ENCODE measurements at places on chromosomes 1 and 21.

DNA sequence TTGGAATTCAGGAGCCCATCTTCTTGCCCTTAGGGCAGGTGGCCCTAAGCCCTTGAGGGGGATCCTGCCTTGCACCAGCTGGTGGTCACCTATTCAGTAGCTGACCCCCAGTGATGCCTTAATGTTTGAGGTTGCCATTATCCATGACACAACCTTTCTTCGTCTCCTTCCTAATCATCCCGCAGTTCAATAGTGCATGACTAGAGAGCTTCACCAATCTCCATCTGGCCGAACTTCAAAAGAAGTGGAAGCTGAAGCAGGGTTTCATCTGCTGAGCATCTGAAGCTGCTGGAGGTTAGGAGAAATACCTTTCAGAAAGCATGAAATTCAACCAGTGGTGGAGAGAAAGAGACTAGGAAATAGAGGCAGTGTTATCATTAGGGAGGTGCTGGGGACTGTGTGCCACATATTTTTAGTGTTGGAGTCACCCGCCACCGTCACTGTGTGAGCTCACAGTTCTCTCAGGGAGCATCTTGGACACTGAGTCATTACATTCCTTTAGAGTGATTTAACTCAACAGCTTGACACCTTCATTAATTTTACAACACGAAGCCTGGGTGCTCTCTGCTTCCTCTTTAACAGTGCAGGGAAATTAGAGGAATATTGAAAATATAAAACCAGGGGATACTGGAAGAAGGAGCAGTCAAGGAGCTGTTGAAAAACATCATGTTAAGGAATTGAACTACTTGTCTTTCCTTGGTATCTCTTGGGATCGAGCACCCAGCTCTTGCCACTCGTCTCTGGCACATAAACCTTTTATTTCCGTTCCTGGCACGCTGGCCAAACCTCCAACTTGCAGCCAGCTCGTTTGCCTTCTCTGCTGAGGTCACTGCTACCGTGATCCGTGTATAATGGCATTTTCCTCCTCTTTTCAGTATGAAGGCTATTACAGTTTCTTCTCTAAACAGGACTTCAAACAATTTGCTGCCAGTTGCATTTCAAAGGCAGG lies 53.6 kb downstream of the PEX14 start:
- DNase-seq, result no peak

DNA sequence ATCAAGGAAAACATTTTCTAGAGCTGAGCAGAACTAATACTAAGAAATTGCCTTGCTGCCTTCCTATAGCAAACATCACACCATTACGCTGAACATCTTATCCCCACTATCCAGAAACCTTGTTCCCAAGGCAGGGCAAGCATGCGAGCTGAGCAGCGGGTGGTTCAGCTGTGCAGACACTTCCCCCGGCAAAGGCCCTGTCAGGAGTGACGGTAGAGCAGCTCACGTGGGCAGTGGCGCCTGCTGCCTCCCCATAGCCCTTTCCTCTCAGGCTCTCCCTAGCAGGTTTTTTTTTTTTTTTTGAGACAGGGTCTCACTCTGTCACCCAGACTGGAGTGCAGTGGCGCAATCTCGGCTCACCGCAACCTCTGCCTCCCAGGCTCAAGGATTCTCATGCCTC lies 13.7 kb upstream of the ANGPTL7 start:
- DNase-seq, result no peak

DNA sequence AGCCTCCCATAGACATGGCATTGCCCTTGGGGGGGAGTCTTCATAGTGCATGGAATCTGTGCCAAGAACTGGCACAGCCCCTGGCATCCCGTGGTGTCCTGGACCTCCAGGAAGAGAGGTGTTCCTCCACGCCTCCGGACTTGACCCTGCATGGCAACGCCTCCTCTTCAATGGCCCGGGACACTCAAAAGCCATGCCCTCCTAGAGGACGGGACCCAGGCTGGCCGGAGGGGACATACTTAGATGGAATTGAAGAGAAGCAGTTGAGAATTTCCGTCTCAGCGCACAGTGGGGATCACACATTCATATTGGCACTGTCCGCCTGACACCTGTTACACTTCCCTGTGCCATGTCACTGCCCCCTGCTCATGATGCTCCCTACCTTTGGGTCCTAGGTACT lies 38.4 kb upstream of the TENT5C start:
- DNase-seq, result no peak

GRCh38 chr21:28761674-28762356 lies 230.9 kb downstream of the LTN1 start:
- DNase-seq, result no peak

GRCh38 chr1:212860713-212861581 lies 2.9 kb downstream of the FLVCR1 start:
- no peak for DNase-seq

- peak; percentile 87 for DNase-seq
Observed at GRCh38 chr1:203765029-203765837, at the start of gene LAX1. TSS of gene LAX1 (plus strand) at chr1:203765183. CDS start at chr1:203765566, 383 bp downstream.

GRCh38 chr1:94299627-94300553 lies 62.5 kb upstream of the ARHGAP29 start:
- no peak for DNase-seq

- DNase-seq, result no peak
Observed at GRCh38 chr1:216183454-216183853, 239.8 kb downstream of the USH2A start.

DNA sequence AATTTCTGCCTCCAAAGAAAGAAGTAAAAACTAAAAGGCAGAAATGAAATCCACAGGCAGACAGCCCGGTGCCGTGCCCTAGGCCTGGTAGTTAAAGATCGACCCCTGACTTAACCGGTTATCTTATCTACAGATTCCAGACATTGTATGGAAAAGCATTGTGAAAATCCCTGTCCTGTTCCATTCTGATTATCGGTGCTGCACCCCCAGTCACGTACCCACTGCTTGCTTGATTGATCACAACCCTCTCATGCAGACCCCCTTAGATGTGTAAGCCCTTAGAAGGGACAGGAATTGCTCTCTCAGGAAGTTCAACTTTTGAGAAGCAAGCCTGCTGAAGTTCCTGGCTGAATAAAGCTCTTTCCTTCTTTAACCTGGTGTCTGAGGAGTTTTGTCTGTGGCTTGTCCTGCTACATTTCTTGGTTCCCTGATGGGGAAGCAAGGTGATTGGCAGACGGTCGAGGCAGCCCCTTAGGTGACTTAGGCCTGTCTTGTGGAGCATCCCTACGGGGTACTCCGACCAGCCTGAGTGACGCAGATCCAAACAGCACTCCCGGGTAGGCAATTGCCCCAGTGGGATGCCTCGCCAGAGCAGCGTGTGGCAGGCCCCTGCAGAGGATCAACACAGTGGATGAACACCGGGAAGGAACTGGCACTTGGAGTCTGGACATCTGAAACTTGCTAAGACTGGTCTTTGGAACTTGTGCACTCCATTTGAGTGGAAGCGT lies 111.2 kb upstream of the PPM1J start:
- no peak for DNase-seq

DNA sequence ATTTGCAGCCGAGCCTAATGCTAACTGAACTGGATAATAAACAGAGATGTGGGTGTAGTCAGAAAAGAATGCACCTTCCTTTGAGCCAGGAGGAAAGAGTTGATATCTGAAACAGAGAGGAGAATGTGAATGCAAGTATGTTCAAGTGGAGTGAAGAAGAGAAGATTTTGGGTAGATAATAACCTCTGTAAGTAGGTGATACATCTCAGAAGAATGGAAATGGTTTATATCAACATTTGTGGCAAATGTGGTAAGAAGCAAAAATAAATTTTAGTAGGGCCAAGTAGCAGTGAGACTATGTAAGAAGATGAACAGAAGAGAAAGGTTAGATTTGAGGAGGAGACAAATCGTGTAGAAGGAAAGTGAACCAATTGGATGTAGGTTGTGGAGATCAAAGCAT lies 1.7 kb upstream of the DNTTIP2 start:
- DNase-seq, result no peak

DNA sequence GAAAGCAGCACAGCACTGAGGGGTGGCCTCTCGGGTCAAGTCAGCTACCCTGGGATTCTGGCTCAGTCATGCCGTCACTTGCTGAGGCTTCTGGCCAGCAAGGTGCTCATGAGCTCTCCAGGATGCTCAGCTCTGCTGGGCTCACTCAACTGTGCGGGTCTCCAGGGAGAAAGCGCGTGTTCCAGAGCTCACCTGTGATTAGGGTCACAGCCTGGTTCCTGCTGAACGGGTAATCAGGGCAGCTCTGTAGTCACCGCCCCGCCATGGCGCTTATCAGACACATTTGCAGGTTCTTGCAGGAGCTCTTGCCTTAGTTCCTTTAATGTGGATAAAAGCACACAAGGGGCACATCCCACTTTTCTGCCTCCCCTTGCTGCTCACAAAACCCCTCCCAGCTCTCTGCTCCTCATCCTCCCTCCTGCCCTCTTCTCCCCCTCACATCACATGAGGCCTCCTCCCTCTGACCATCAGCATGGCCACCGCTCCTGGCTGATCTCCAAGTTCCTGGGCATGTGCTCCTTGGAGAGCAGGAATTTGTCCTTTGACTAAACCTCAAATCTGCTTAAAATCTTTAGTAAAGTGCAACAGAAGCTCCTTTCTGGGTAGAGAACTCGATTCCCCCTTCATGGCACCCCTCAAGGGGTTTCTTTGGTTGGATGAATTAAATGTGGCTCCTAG lies 2.0 kb downstream of the PCP4 start:
- DNase-seq, result no peak

- peak; percentile 28 for DNase-seq
Observed at GRCh38 chr1:206829282-206829681, 36.1 kb upstream of the IL20 start.

DNA sequence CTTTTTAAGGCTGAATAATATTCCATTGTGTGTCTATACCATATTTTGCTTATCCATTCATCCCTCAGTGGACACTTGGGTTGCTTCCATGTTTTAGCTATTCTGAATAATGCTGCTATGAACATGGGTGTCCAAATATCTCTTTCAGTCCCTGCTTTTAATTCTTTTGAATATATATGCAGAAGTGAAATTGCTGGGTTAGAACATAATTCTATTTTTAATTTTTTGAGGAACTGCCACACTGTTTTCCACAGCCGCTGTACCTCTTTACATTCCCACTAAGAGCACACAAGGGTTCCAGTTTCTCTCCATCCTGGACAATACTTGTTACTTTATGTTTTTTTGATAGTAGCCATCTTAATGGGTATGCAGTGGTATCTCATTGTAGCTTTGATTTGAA lies 65.6 kb downstream of the RIMS3 start:
- no peak for DNase-seq

DNA sequence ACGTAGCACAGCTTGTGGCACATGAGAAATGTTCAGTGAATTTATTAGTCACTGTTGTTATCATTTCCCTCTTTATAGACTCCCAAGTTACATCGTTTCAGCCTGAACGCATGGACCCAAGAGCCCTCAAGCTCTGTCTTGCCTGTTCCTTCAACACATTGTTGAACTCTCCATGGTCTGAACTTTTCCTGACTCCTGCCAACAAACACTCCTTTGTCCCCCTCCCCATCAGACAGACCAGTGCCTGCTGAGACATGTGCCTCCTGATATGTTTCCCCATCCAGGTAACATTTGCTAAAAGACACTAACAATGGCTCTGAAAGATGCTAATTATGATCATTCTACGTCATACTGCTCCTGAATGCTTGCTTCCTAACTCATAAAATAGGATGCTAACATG lies 108.7 kb upstream of the NFIA start:
- no peak for DNase-seq

GRCh38 chr1:59685666-59686065 lies 129.1 kb upstream of the HOOK1 start:
- DNase-seq, result no peak

- DNase-seq, result no peak
Observed at GRCh38 chr1:40768146-40768990, 15.2 kb upstream of the KCNQ4 start.

DNA sequence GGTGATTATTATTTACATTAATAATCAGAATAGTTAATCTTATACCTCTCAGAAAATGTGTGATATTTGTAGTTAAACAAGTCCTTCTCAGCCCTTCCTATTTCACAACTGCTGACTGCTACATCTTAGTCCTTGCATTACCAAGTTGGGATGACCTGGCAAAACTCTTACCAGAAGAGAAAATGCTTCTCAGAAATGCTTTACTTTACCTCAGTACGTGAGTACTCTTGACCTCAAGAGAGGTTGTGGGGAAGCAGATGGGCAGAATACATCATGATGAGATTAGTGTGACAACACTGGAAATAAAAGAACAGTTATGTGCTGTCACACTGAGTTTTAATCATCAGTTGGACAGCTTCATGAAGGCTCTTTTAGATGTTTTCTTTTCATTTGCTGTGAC lies 16.2 kb downstream of the CFAP126 start:
- no peak for DNase-seq

DNA sequence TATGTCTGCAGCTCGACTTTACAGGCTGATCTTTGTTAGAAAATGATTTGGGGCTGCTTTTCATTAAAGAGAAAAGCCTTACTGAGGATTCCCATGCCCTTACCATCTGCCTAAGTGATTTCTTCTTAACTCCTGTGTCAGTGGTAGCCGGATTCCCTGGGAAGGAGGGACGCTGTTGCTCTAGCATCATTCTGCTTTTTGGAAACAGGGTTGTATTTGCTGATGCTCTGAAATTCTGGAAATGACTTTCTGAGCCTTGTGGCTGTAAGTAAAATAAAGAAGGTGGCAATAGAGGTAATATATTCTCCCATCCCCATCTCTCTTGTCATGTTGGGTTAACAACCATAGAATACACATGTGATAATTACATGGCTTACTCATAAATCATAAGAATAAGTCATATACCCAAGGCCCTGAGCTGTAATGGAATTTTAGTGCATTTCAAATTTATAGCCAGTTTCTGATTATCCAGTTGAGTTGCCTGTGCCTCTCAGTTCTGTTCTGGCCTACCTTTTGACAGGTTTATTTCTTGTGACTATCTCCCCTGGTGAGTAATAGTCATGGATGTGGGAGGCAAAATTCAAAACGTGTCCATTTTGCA lies 74.4 kb downstream of the AK4 start:
- DNase-seq, result no peak

DNA sequence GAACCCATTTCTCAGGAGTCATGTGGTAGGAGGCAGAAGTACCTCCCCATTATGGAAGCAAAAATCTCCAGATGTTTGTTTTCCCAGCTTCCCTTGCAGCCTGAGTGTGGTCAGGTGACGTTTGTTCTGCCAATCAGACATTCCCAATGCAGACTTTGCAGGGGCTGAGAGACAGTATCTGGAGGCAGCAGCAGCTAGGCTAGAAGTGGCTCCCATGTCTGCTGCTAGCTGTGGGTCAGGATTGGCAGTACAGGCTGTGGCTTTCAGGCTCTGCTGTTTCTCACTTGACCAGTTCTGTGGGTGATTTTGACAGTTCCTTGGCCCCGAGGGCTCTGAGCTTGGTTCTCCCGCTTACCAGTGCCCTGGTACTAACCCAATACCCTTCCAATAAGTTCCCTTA lies 58.6 kb upstream of the NBPF3 start:
- no peak for DNase-seq

GRCh38 chr1:64235181-64235580 lies 31.8 kb downstream of the UBE2U start:
- DNase-seq, result no peak

DNA sequence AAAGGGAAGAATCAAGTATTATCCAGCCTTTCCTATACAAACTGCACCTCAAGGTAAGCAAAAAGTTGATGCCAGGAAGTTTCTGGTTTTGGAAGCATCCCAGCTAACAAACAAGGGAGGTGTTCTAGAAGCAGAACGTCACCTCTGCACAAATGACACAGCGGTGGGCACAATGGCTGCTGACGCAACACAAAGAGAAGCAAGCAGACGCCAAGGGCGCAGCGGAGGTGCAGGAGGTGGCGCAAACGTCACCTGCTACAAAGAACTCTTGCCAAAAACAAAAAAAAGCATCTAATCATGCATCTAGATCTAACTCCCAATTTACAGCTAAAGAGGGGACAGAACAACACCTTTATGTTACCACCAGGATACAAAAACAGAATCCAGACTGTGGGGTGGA lies 88.5 kb downstream of the NPHP4 start:
- no peak for DNase-seq

Data from CD4-positive, alpha-beta T cell treated with Interferon alpha-2 for 1 hour (primary cell).